ENCODE measurements at places on chromosomes 7 and 10.
A peak's percentile ranks its signal among the peaks of the same experiment; 100 is the strongest.

DNA sequence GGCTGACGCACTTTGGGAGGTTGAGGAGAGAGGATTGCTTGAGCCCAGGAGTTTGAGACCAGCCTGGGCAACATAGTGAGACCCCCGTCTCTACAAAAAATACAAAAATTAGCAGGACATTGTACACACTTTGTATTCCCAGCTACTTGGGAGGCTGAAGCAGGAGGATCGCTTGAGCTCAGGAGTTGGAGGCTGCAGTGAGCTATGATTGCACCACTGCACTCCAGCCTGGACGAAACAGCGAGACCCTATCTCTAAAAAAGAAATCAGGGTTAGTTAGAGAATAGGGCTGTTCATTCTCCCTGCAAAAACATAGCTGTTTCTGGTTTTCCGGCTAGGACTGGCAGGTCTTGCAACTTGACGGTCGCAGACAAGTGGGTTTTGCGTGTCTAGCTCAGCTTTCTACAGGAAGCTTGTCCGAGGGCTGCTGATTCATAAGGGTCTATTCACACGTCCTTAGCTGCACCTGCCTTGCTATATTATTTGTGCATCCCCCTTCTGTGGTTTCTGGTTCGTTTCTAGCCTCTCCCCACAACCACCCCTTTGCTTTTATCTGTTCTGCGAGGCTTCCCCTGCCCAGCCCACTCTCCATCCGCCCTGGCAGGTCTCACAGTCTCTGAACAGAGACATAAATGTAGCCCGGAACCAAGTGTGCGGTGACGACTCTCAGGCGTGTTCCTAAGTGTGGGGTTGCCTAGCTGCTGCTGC, 10.7 kb downstream of the AMZ1 start:
- no peak for DNase-seq

GRCh38 chr7:96346293-96346953, 24.5 kb upstream of the SLC25A13 start:
- DNase-seq, result no peak

DNA sequence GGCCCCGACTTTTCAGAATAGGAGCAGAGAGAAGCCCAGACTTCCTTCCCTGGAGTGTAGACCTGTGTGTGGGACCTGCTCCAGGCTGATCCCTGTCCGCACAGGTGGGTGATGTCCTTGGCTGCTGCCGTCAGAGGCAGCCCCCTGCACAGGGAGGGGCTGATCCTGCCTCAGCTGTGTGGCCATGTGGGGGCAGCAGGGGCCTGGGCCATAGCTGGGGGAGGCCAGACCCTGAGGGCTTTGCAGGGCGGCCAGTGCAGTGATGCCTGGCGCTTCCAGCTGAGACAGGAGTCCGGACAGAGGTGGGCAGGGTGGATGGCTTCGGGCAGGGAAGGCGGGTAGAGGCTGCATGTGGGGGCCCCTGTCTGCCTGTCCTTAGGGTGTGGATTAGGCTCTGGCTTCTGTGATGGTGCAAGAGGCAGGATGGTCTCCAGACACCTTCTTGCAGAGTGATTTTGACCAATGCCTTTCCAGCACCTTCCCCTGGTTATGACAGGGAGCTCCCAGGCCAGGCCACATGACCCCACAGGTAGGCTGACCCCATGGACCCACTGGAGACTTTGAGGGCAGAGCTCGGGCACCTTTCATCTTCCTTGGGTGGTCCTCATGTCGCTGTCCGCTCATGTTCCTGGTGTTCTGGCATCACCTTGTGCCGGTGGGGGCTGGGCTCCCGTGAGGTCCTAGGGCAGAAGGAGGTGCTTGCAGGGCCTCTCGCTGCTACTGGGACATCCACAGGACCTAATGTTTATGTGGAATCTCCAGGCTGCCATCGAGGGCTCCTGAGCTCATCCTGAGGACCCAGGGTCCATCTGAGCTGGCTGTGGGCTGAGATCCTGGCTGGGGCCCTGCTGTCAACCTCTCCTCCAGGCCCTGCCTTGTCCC, 141.5 kb downstream of the ADCY1 start:
- no peak for DNase-seq

GRCh38 chr10:93379731-93380575, 102.2 kb downstream of the MYOF start:
- DNase-seq, result no peak

- no peak for DNase-seq
These were observed 772 bp downstream of the PRDX3 start for GRCh38 chr10:119177708-119178371.

DNA sequence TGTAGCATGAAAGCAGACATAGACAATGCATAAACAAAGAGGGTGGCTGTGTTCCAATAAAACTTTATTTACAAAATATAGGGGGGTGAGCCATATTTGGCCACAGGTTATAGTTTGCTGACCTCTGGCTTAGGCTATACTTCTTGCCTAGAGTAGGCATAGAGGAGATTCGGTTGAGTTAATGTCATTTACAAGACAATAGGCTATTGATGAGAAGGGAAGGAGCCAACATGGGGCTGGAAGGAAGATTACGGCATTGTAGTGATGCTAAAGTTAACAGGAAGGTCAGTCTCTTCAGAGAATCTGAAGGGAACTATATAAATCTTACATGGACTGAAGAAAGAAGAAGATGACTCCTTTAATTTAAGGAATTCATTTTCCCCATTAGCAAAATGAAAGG, 463.5 kb downstream of the HTR7 start:
- DNase-seq, result no peak

- DNase-seq, result no peak
These were observed 90.8 kb downstream of the SFMBT2 start for GRCh38 chr10:7320072-7320471.

GRCh38 chr10:24383681-24384106, 174.8 kb downstream of the KIAA1217 start:
- DNase-seq, result peak; percentile 93

DNA sequence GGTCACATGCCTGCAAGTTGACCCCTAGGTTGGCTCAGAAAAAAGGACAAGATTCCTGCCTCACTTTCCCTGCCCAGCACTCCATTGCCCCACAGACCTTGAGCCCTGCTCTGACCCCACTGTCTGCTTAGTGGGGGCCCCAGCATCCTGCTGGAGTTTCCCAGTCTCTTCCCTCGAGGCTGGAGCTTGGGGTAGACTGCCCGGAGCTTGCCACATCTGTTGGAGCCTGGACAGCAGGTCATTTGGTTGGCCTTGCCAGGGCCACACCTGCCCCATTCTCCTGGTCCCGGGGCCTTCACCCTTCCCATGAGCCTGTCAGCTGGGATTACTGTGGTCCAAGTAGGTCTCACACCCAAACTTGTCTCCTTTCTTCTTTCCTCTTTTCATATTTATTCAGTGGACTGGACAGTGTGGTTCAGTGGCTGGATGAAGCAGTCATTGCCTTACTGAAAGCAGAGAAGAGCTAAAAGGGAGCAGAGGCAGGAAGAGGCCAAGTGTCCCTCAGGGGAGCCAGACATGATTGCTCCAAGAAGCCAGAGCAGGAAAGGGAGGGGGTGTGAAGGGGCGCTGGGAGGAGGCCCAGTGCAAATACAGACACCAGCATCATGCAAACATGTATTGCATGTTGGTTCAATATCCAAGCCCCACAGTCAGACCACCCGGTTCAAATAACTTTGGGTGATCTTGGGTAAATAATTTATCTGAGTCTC, 56.2 kb upstream of the CACUL1 start:
- peak; percentile 30 for DNase-seq

Measured in aorta (tissue), 5 donors.